ENCODE measurements at places on chromosomes 2 and 18.

DNA sequence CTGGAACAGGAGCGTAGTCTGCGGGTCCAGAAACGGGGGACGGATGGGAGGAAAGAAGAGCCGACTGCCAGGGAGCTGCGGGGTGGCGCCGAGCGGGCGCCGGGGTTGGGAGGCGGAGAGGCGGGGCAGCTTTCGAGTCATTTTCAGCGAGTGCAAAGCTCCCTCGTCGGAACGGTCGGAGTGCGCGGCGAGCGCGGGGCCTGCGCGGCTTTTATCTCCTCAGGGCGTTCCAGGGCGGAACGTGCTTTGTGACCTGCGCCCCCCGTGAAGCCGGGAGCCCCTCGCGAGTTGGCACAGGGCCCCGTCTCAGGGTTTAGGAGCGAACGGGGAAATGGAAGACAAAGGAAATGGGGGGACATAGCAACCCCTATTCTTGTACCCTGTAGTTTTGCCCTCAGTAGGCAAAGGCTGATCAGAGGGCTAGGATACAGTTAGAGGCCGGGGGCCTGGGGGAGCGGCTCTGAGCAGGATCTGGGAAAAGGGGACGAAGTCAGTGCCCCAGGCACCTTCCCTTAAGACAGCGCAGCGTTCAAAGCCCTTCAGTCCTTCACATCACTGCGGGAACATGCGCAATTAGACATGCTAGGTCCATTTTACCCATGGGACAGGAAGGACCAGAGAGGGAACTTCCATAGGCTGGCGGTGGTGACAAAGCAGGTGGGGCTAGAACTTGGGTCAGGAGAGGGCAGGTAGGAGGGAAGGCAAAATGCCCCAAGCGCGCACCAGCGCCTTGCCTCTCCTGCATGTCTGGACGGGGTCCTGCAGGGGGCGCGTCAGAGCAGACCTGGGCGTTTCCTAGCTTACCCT, 60.1 kb upstream of the IL1RL1 start:
- no peak for DNase-seq

DNA sequence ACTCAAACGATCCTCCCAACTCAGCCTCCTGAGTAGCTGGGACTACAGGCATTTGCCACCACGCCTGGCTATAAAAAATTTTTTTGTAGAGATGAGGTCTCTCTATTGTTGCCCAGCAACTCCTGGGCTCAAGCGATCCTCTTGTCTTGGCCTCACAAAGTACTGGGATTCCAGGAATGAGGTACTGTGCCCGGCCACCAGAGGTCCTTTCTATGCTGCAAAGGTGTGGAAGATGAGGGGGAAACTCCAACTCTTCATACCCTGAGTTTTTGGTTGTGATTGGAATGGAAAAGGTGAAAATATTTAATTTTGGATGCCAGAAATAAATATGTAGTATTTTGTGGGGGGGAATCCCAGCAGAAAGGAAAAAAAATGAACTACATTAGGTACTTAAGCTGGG, 36.0 kb downstream of the MRPL33 start:
- no peak for DNase-seq

- DNase-seq, result no peak
These were observed 103.1 kb downstream of the PPP1R1C start for GRCh38 chr2:182088681-182089320.

DNA sequence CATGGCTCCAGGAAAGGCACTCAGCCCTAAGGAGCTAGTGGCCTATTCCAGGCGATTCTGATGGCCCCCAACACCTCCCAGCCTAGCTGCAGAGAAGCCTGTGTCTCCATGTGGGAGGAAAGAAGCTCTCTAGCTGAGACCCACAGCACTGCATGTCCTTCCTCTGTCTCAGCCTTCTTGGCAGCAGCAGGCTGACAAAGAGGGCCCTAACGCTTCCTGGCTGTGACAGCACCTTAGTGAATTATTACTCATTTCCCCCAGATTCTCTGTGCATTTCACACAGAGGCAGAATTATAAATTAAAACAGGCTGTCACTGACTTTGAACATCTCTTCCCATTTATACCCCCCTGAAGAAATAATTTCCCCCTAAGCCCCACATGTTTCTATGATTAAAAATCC, 206.8 kb downstream of the CLIP4 start:
- DNase-seq, result no peak

DNA sequence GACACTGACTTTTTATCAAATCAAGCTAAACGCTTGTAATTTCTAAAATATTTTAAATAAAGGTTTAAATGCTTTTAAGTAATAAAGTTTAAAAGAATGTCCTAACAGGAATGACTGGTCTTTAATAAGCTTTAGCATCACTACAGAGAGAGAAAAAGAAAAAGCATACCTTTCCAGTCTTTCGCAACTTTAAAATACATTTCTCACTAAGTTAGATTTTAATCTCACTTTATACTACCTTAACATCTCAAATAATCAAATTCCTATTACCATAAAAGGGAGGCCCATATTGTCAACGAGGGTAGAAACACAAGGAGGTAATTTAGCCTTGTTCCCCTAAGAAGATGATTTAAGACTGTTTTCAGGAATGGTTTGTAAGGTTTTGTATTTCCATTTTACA, 80.7 kb downstream of the STRN start:
- DNase-seq, result no peak

DNA sequence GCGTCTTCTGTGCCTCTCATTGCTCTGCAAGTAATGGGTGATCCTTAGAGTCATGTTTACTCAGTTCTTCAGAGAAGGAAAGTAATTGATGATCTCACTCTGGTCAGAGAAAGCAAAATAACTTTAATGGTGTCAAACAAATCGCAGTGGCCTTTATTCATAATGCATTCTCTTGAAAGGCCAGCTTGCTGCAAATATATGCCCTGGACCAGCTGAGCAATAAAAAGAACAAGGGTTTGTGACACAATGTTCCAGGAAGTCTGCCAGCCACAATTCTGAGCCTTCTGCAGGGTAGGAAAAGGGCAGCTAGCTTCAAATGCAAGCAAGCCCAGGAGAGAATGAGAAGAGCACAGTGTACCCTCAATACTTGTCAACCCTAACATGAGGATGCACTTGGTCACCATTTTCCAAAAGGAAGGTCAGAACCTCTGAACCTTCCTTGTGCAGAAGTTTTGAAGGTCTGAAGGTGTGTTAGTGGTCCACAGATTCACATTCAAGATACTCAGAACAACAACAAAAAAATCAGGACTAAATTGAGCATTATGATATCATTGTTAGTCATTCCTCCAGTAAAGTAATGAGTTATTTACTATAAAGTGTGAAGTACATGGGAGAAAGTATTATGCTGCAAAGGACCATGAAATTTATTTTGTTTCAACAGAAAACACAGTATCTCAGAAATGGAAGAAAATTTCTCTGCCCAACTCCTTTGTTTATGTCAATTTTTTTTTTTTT, 355.6 kb downstream of the PAX3 start:
- DNase-seq, result peak; percentile 6

- no peak for DNase-seq
These were observed 16.7 kb upstream of the TWIST2 start for GRCh38 chr2:238831177-238831576.

DNA sequence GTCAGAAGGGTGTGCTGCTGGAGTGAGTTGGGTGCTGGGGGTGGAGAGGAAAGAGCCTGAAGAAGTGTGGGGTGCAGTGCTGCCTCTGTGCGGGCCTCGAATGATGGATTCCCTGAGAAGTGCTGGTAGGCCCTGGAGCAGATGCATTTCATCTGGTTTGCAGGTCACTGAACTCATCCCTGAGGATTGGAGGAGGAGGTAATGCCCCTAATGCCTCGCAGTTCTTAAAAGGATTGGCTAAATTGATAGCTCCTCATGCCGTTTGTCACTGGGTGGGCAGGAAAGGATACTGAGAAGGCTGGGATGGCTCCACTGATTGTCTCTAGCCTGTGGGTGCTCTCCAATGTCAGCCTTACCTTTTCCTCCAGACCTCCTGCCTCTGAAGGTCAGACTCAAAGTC, 74.1 kb downstream of the CTIF start:
- DNase-seq, result no peak

DNA sequence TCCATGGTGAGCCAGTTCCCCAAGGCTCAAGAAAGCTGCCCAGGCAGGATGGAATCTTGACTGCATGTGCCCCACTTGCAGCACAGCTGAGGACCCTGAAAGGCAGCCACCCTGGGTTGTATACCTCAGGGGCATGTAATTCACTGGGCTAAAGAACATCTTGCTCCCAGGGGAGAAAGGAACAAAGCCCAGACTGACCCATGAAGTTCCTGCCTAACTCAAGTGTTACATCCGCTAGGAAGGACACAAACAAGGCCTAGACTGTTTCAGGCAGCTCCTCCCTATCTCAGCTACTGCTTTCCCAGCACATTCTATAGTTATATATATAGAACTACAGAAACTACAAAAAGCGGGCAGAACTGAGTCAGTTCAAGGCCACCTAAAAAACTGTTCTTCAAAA, 69.0 kb downstream of the RBM43 start:
- DNase-seq, result no peak

DNA sequence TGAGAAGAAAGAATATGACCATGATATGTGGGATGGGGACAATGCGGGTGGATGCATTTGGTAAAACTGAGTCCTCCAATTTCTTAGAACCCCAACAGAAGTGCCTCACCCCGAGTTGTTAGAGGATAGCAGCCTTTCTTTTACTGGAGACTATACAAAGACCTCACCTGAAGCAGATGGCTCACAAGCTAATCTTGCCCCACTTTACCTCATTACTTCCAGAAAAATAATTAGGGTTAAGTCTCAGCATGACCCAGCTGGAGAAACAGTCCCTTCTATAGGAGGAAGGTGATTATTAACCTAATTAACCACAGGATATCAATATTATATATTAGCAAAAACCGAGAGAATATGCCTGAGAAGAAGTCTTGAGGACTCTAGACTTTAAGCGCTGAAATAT, 128.4 kb downstream of the PDE1A start:
- no peak for DNase-seq

- DNase-seq, result no peak
These were observed 59.9 kb downstream of the EML6 start for GRCh38 chr2:54783349-54783748.

Measured in hippocampal formation (tissue), 2 donors.